ENCODE measurements at places on chromosomes 2 and 18. TPM values are rescaled to one million over a fixed set of nuclear protein-coding genes. Genes with fewer than 3 reads are reported as not detected.

FBLN7 gene
- 2.9 TPM for total RNA-seq

DNA sequence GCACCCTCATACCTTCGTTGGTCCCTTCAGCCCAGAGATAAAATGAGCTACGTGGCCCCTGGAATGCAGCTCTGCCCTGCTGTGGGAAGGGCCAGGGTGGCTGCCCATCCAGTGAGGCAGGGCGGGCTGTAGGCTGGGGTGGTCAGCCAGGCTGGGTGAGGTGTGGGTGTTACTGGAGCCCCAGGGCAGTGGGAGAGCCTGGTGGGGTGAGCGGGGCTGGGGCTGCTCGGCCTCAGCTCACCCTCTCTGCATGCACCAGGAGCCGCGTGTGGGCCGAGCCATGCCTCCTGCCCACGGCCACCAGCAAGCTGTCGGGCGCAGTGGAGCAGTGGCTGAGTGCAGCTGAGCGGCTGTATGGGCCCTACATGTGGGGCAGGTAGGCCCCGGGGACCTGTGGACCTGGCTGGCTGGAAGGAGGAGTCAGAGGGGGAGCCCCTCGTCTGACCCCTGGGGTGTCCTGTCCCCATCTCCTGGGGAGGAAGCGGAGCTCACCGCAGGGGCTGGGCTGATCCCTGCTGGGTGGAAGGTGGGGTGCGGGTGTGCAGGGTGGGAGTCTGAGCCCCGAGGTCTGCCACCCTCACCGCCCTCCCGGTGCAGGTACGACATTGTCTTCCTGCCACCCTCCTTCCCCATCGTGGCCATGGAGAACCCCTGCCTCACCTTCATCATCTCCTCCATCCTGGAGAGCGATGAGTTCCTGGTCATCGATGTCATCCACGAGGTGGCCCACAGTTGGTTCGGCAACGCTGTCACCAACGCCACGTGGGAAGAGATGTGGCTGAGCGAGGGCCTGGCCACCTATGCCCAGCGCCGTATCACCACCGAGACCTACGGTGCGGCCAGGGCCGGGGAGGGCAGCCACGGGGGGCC, 5.5 kb downstream of the RNPEPL1 start:
- no peak overlapping the region for H3K27ac ChIP-seq
- no peak overlapping the region for H3K4me3 ChIP-seq
- no peak for DNase-seq
- no peaks in the 10 kb centered on the region for H3K36me3 ChIP-seq

KIF5C gene
- total RNA-seq = 0.75 TPM

RAB12 gene
- 40.3 TPM for total RNA-seq

IL1RN gene
- 31.8 TPM for total RNA-seq

FIGLA gene
- total RNA-seq = not detected

DNA sequence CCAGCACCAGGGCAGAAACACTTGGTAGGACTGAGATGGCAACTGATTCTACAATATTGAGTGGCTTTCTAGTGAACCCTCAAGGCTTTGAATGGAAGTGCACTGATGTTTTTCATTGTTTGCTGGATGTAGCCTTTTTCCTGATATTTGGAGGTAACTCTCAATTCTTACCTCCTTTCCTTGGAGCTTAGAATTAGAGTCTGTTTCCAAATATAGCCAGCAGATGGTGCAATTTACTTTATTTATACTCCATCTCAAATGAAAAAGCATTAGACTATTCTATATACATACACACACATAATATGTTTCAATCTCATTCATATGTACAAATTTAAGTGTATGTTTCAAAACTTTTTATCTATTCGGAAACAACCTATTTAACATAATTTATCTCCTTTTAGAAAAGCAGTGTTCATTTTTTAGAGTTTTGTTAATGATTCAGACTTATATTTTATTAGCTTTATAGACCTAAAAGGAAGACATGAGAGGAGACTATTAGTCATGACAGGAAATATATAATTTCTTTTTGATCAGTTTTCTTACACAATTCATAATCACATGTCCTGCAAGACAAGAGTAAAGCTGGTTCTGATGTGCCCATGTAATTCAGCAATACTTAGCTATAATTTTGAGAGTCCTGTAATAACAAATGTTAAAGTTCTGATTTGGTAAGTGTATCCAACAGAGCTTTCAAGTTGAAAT, 124.8 kb downstream of the NUP35 start:
- DNase-seq = no peak
- no peak overlapping the region for H3K27ac ChIP-seq
- H3K36me3 ChIP-seq = no peaks in the 10 kb centered on the region
- H3K4me3 ChIP-seq = no peak overlapping the region
- H3K27me3 ChIP-seq = no peaks in the 10 kb centered on the region

FEV gene
- total RNA-seq = not detected

Data from transverse colon (tissue), 4 donors.